ENCODE measurements at places on chromosomes 7 and 10.

DNA sequence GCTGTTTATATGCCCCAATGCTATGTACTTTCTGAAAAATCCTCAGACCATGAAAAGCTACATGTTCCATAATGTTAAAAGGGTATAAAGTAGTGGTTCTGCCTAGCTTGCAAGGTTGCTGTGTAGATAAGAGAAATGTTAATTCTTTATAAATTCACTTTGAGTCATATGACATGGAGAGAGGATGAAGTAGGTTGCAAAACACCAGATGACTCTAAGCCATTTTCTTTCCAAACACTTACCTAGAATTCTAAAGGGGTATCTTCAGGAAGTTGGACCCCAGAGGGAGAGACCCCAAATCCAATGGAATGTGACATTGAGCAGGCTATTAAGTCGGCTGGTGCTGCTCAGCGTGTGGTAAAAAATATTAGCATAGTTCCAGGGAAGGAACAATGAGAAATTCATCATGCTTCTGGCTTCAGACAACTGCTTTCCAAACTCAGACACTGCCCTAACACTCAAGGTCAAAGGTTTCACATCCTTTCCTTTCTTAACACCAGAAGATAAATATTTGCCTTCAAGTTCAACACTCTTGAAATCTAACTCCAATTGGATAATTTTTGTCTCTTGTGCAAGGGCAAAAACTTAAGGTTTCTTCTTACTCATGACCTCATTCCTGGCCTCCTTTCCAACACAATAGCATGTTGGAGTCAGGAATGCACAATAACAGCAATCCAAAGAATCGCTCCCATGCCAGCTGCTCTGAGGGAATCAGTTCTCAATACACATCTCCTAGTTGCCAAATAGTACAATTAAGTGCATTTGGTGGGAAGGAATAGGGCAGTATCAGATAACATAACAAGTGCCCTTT, 100.7 kb upstream of the AFAP1L2 start:
- DNase-seq: no peak

GRCh38 chr10:106711313-106711906, 453.1 kb downstream of the SORCS1 start:
- no peak for DNase-seq

GRCh38 chr10:373526-374309, 238.5 kb downstream of the ZMYND11 start:
- no peak for DNase-seq

DNA sequence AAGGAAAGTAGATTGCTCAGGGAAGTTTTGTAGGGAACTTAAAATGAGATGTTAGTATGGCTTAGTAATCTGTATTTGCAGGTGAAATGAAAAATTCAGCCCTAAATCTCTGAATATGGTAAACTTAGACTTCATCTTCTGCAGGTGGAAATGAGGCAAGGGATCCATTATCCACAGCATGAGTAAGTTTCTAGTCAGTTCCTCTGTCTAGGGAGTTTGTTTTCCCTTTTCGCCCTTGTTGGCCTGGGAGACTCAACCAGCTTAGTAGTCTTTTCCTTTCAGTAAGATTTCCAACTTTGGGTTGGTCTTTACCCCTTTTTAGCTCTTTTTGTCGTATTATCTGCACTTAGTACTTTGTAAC, 65.6 kb downstream of the ZEB1 start:
- no peak for DNase-seq

- DNase-seq: no peak
These were observed 56.6 kb upstream of the PTN start for GRCh38 chr7:137399827-137400823.

DNA sequence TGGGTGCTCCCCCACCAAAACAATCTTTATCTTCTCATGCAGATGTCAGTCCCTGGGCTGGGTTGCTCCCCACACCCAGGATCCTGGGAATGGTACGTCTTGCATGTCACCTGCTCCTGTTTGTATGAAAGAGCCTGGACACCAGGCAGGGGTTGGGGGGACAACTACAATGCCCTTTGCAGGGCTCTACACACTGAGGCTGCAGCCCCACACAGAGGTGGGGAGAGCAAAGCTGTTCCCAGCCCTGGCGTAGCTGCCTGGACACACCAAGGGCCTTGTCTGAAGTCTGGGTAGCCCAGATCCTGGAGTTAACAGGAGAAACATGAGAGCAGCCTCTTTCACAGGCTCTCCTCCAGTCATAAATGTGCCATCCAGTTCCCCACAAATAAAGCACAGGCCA, 61.2 kb upstream of the TMEM72 start:
- no peak for DNase-seq

GRCh38 chr10:113121153-113121552, 171.1 kb downstream of the TCF7L2 start:
- DNase-seq: no peak

- DNase-seq: no peak
These were observed 90.3 kb downstream of the CHN2 start for GRCh38 chr7:29284696-29285443.

DNA sequence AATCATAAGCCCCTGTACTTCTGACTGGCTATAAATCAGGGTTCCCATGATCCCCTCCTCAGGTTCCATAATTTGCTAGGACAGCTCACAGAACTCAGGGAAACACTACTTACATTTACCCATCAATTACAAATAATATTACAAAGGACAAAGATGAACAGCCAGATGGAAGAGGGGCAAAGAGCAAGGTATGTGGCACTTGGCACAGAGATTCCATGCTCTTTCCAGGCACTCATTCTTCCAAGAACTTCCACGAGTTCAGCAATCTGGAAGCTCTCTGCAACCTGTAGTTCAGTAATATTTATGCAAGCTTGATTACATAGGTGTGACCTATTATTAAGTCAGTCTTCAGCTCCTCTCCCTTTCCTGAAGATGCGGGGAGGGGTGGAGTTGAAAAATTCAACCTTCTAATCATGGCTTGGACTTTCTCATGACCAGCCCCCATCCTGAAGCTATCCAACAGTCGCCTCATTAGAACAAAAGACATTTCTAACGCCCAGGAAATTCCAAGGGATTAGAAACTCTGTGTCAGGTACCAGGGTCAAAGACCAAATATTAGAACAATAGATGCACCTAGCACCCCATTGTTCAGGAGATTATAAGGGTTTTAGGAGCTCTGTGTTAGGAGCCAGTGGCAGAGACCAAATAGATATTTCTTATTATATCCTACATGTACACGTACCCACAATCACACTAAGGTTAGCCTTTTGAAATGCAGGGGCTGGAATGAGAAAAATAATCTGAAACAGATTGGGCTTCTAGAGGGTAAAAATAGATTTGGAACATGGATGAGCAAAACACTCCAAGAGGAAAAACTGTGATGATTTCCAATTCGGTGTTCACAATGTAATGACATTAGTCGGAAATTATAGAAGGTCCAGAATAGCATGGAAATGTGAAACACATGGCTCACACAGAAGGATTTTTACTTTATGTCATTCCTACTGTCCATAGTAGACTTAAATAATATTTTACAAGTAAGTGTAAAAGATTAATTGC, 7.0 kb downstream of the ANKMY2 start:
- DNase-seq: no peak

GRCh38 chr10:42982891-42983506, 93.9 kb upstream of the RET start:
- DNase-seq: no peak

- no peak for DNase-seq
These were observed 16.2 kb downstream of the TMEM72 start for GRCh38 chr10:44927352-44927751.

DNA sequence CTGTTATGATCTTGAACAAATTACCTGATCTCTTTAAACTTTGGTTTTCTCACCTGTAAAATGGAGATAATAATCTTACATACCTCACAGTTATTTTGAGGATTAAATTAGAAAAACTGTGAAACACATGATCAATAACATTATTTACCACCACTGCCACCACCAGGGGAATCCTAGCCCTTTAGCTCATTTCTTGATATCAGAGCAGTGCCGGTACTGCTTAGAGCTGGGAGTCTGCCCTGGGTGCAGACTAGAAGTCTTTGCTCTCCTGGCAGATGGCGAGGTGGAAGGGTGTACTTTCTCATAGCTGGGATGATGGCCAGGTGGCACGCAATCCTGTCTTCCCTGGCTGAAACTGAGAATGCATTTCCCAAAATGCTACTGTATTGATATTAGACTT, 12.7 kb upstream of the EFCAB10 start:
- DNase-seq: no peak

- no peak for DNase-seq
These were observed 80.1 kb downstream of the TEX36 start for GRCh38 chr10:125602825-125603224.

- DNase-seq: no peak
These were observed 18.4 kb downstream of the TRIM24 start for GRCh38 chr7:138478499-138478908.

- no peak for DNase-seq
These were observed 215.9 kb downstream of the FRMD4A start for GRCh38 chr10:14114791-14115190.

GRCh38 chr7:7851381-7851780, 117.2 kb upstream of the GLCCI1 start:
- no peak for DNase-seq

- no peak for DNase-seq
These were observed 76.4 kb upstream of the IKZF1 start for GRCh38 chr7:50228148-50228547.

GRCh38 chr7:29906200-29907022, 83.2 kb downstream of the SCRN1 start:
- no peak for DNase-seq

- DNase-seq: no peak
These were observed 319.2 kb downstream of the EXOC4 start for GRCh38 chr7:133572087-133572486.

DNA sequence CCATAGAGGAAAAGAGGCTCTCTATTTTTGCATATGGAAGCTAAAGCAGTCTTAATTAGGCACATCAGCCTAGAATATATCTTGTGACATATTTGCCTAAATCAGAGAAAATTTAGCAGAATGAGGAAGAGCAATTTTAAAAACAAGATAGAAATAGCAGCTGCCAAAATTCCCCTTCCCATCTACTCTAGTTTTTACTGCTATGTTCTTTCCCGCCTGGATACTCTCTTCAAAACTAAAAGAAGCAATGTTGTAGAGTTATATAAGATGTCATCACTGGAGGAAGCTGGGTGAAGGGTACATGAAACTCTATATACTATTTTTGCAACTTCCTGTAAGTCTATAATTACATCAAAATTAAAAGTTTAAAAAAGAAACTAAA, 87.0 kb downstream of the ARMH3 start:
- no peak for DNase-seq

GRCh38 chr10:4780782-4781181, 45.2 kb upstream of the AKR1E2 start:
- no peak for DNase-seq

DNA sequence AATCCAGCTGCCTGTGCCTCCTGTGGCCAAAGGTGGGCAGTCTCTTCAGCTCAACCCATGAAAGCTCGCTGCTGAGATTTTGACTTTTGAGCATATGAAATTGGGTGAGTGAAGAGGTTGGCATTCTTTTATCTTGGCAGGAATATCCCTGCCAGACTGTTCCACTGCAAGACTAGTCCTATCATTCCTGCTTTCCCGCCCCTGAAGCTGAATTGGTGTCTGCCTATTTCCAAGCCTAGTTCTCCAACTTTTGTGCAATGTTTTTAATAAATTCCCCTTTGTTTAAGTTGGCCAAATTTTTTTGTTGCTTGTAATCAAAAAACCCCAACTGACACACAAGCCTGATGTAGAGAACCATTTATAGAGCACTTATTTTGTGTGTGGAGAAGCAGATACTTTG, 34.8 kb upstream of the BICC1 start:
- no peak for DNase-seq

DNA sequence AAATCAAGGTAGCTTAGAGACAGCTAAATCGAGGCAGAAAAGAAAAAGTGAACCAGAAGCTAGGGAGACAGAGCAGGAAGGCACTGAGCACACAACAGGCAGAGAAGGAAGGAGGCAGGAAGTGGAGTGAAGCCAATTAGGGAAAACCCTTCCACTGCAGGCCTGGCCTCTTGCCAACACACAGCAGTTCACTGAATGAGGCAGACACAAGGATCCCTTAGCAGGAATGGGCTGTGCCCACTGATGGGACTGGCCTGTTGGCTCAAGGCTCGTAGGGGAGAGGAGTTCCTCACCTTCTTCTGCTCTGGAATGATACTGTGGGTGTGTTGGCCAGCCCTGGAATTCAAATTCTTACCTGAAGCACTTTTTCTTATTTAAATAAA, 220.3 kb upstream of the STK17A start:
- no peak for DNase-seq

GRCh38 chr10:7417103-7417623, 6.3 kb upstream of the SFMBT2 start:
- DNase-seq: no peak

DNA sequence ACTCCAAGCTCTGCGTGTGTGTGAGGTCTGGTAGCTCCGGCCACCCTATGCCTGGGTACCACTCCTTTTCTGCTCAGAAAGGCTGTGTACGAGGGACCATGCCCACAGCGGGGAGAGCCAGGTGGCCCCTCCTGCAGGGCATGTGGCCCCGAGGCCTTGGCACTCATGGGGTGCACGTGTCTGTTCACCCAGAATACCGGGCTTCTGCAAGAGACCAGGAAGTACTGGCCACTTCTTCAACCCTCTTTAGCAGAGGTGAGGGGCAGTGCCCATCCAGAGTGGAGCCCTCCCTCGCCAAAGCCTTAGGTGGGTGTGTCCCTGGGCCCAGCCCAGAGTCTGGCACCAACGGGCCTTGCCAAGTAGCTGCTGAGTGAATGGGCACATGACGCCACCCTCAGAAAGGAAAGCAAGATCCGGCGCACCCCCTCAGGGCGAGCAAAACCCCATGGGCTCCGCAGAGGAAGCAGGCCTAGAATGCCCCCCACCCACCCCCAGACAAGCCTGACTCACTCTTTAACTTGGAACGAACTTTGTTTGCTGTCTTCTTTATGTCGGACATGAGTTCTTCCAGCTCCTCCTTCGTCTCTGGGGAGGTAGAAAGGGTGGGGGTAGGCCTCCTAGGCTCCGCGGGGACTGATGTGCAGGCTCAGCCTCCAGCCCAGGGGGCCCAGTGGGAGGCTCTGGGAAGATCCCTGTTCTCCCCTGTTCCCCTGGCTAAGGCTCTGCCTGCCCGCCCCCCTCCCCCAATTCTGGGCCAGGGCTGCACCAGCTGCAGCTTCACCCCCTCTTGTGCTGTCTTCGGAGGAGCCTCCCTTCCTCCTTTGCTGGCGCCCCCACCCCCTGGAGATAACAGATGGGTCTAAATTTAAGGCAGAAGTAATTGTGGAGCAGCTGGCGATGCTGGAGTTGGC, 14.6 kb downstream of the STX1A start:
- no peak for DNase-seq

GRCh38 chr7:40490603-40490924, 355.8 kb downstream of the SUGCT start:
- no peak for DNase-seq

DNA sequence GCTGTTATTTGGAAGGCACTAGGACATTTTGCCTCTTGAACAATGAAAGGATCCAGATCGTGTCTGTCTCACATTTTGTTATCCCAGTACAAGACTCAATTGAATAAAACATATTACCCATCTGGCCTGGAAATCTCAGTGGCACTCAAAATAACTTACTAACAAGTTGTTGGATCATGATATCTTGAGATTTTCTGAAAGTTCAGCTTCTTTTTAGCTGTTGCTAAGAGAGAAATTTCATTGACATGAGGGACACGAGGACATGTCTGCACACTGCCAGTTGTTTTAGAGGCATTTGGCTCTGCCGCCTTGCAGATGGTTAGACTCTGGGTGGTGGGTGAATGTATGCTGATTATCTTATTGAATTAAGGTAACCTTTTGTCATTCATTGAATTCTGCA, 41.0 kb downstream of the KAT6B start:
- DNase-seq: no peak
